ENCODE measurements at places on chromosomes 3 and 15. TPM values are rescaled to one million over a fixed set of nuclear protein-coding genes. Genes with fewer than 3 reads are reported as not detected.
A peak's percentile ranks its signal among the peaks of the same experiment; 100 is the strongest.

DNA sequence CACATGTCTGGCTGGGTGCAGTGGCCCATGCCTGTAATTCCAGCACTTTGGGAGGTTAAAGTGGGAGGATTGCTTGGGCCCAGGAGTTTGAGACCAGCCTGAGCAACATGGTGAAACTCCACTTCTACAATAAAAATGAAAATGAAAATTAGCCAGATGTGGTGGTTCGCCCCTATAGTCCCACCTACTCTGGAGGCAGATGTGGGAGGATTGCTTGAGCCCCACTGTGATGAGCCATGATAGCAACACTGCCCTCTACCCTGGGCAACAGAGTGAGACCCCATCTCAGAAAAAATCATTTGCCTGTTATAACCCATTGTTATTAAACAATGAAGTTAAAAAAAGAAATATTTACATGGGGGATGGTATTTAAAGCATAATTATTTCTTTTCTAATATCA is 240.1 kb upstream of the ZPLD1 start:
- DNase-seq = no peak
- no peaks in the 10 kb centered on the region for H3K27me3 ChIP-seq
- H3K4me3 ChIP-seq = no peak overlapping the region
- H3K36me3 ChIP-seq = no peaks in the 10 kb centered on the region

- peak overlapping the region; percentile 73 for H3K27ac ChIP-seq
- H3K4me1 ChIP-seq = peaks cover 22% of the 10 kb centered on the region
- no peak for DNase-seq
Observed at GRCh38 chr3:194034346-194035336, 101.3 kb upstream of the HES1 start.

DNA sequence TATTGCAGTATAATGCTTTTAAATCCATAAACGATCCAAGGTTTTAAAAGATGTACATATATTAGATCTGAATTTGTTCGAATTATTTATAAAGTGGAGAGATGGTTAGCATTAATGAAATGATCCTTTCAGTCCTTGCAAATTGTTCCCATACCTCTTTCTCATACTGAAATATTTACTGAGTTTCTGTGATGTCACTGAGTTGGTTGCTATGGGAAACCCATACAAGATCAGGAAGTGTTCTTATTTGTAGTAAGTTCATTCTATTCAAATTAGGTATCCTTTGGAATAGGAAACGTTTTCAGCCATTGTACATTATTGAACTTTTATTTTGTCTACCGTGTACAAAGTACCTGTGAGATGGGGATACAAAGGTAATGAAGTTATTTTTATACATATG is 73.2 kb upstream of the CHL1 start:
- H3K36me3 ChIP-seq = no peaks in the 10 kb centered on the region
- no peaks in the 10 kb centered on the region for H3K27me3 ChIP-seq
- no peaks in the 10 kb centered on the region for H3K4me1 ChIP-seq
- H3K27ac ChIP-seq = no peak overlapping the region
- H3K4me3 ChIP-seq = no peak overlapping the region

- DNase-seq = no peak
- H3K27ac ChIP-seq = no peak overlapping the region
- no peaks in the 10 kb centered on the region for H3K36me3 ChIP-seq
- no peak overlapping the region for H3K4me3 ChIP-seq
Observed at GRCh38 chr3:187210091-187210490, 12.8 kb downstream of the RTP1 start.

- no peak for DNase-seq
- H3K4me1 ChIP-seq = peaks cover 19% of the 10 kb centered on the region
- H3K4me3 ChIP-seq = no peak overlapping the region
- no peak overlapping the region for H3K27ac ChIP-seq
- H3K36me3 ChIP-seq = no peaks in the 10 kb centered on the region
Observed at GRCh38 chr3:12648384-12648959, 15.4 kb downstream of the RAF1 start.

DNA sequence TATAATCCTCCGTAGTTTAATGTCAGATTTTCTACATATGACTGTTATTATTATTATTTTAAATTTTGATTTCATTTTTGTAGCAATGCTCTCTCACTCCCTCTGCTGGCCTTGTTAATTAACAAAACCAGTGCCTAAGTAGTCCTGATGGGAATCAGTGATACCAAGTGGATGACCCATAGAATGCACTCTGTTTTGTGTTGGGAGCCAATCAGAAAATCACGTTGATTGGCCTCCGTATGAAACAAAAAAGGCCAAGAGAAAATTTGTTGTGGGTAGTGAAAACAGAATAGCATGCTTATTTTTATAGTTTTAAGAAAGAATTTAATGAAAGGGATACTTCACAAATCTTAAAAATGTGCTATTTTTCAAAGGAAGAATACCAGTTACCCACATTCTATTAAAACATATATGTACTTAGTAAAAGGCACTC is 34.4 kb upstream of the MEIS2 start:
- no peak overlapping the region for H3K27ac ChIP-seq
- H3K4me3 ChIP-seq = no peak overlapping the region
- no peaks in the 10 kb centered on the region for H3K27me3 ChIP-seq

DNA sequence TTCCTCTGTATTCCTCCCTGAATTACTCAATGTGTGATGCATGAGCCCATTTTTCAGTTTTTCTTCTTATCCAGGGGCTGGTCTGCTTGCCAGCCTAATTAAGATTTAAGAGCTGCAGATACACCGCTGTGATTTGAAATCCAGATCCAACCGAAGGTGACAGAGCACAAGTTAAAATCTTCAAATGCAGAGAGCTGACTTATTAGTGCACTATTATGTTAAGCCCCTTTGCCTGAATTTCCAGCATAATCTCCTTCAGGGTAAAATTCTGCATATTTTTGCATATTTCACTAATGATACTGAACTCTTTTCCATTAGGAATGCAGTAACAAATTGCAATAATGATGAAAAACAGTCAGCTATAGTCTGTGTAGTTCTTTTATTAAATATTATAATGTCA is 583.6 kb downstream of the ROBO2 start:
- no peak overlapping the region for H3K4me3 ChIP-seq
- no peaks in the 10 kb centered on the region for H3K36me3 ChIP-seq
- no peaks in the 10 kb centered on the region for H3K27me3 ChIP-seq
- no peak overlapping the region for H3K27ac ChIP-seq
- no peaks in the 10 kb centered on the region for H3K4me1 ChIP-seq
- DNase-seq = no peak

GRCh38 chr3:127816783-127817405 is 5.4 kb downstream of the MGLL start:
- H3K27ac ChIP-seq = peak overlapping the region; percentile 87
- H3K4me3 ChIP-seq = no peak overlapping the region

DNA sequence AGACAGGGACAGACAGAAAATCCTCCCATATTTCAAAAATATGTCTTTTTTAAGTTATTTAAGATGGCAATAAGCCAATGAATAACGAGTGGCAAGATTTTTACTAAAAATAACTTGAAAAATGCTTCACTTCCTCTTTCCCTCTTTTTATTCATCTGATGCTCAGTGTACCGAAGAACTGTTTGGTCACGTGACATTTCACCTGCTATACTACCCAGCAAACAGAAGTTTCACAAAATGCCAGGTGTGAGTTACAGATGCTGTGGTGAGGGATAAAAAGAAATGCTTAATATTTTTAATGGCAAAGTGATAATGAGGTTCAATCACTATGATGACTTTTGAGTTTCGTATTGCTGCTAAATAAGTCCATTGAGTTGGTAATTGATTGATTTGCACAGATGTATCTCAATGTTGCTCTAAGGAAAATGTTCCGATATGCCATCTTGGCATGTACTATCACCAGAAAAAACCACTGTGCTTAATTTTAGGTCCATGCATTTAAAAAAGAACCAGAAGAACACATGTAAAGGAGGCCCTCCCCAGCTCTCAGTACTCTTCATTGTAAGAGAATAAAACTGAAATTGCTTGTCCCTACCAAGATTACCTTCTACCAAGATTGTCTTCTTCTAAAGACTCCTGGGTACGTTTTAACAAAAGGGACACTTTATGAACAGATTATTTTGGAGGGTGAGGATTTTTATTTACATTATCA is 26.0 kb upstream of the SEC62 start:
- no peak for DNase-seq
- no peaks in the 10 kb centered on the region for H3K4me1 ChIP-seq
- no peaks in the 10 kb centered on the region for H3K27me3 ChIP-seq
- no peak overlapping the region for H3K27ac ChIP-seq
- H3K4me3 ChIP-seq = no peak overlapping the region
- no peaks in the 10 kb centered on the region for H3K36me3 ChIP-seq

DNA sequence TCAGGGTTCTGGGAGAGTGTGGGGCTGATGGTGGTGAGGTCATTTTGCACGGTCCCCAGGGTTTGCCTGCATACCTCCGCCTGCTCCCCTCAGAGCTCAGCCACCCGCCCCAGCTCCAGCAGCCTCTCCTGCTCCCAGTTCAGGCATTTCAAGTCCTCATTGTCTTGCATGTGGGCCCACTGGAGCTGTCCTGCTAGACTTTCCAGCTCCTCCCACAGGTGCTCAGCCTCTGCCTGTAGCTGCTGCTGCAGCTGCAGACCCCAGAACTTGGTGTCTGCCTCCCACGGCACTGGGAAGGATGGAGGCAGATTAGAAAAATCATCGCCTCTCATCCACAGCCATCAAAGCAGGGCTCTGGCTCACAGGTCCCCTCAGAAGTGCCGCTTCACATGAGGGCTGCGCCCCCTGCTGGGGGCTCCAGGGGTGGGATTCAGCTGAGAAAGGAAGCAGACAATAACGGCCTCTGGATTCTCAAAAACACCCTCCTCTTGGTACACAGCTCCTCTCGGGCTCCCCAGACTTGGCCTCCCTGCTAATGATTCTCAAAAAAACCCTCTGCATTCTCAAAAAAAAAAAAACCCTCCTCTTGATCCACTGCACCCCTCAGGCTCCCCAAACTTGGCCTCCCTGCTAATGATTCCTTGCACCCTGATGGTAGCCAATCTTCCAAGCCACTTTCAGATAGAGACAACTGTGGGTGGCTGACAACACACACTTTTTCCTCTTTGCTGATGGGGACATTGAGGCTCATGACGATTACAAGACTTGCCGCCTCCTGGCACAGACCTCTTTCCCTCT is 89.3 kb upstream of the C2CD4B start:
- no peaks in the 10 kb centered on the region for H3K27me3 ChIP-seq
- H3K4me3 ChIP-seq = no peak overlapping the region
- no peaks in the 10 kb centered on the region for H3K4me1 ChIP-seq
- H3K27ac ChIP-seq = no peak overlapping the region
- no peak for DNase-seq

ACTRT3 gene
- not detected for total RNA-seq

Measured in Caco-2 (cell line).